ENCODE measurements at places on chromosomes 16 and 17.

DNA sequence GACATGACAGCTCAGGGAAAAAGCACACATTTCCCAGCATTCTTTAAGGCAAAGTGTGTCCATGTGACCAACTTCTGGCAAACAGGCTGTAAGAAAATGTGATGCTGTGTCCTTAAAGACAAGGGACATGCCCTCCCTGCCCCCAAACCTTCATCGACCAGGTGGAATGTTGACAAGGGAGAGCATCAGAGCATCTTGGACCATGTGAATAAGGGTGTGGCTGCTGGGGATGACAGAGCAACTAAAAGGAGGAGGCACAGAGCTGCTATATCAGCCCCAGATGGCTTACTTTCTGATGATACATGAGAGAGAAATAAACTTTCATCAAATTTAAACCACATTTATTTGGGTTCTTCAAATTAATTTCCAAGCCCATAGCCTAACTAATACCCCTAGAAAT lies 2.2 kb upstream of the ZNF23 start:
- DNase-seq = no peak

DNA sequence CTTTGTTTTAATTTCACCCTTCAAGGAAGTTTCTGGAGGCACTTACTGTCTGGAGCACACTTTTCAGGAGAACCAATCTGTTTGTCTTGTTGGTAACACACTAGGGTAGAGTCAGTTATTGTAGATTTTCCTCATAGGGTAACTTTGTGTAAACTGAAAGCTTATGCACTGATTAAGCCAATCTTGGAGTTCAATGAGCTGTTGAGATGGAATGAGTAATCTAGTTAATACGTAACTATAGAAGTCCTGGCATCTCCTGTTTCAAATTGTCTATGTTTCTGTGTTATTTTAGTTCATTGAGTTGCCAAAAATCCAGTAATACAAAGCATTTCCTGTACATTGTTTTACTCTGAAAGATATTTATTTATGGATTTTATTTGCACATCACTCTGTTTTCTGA lies 111.6 kb upstream of the HAS3 start:
- no peak for DNase-seq

GRCh38 chr17:56801459-56802178 lies 32.1 kb downstream of the C17orf67 start:
- no peak for DNase-seq

- no peak for DNase-seq
Observed at GRCh38 chr16:88367560-88367959, 15.2 kb upstream of the ZNF469 start.

DNA sequence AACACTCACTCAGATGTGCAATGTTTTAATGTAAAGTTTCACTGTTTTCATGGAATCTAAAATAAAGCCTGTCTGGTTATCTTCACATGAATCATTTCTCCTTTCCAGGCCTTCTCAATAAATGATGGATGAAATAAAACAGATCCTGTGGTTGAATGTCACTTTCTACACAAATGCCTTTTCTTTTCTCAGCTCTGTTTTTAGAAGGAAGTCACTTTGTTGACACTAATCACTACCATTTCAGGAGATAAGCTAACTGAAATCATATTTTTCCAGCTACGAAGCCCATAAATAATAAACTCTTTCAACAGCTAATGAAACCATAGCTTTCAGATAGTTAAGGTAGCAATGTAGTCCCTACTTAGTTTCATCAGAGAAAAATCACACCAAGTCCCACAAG lies 17.9 kb downstream of the NME2 start:
- DNase-seq = no peak

- DNase-seq = no peak
Observed at GRCh38 chr16:53080345-53081031, 25.7 kb downstream of the CHD9 start.

DNA sequence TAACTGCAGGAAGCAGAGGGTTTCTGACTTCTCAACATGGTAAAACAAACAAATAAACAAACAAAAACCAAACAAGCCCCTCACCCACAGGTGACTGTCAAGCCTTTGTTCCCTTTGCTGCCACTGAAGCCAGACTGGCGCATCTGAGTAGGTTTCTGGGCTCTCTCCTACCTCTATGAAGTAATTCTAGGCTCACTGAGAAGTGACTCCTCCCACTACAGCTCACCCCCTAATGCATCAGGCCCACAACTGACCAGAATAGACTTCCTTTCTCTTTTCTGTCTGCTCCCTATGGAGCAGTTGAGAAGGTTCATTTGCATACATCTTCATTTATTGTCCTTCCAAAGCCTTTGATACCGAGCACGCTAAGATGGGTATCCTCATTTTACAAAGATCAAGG lies 77.0 kb upstream of the CCL2 start:
- no peak for DNase-seq

GRCh38 chr16:67437513-67437912 lies 6.6 kb downstream of the HSD11B2 start:
- no peak for DNase-seq

DNA sequence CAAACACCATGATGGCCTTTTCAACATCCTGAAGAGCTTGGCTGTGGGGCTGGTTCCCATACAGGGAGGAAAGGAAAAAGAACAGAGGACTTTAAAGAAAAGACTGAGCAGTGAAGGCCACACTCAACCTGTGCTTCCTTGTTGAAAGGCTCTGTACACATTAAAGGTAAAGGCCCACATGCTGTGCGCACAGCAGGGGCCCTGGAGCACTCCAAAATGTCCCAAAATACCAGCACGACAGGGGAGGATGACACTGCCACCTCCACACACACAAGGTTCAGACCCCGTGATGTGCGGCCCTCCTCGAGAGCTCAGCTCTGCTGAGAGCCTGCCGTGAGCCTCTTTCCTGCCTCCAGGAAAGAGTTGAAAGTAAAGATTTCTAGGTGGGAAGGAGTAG lies 36.5 kb downstream of the FANCA start:
- DNase-seq = no peak

DNA sequence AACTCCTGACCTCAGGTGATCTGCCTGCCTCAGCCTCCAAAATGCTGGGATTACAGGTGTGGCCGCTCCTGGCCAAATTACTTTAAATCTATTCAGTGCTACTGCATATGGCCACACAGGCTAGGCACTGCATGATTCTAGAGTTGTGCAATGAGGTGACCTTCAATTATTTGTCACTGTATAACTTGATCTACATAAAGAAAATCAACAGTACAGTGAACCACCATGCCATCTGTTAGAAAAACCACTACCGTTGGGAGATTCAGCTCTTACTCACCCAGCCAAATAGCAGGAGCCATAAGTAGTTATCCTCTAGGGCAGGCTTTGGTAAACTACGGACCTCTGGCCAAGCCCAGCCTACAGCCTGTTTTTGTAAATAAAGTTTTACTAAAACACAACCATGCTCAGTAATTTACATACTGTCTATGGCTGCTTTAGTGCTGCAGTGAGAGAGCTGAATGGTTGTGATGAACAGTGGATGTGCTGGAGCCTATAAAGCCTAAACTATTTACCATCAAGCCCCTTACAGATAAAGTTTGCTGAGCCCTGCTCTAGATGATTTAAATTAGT lies 40.7 kb upstream of the TANC2 start:
- DNase-seq = no peak

DNA sequence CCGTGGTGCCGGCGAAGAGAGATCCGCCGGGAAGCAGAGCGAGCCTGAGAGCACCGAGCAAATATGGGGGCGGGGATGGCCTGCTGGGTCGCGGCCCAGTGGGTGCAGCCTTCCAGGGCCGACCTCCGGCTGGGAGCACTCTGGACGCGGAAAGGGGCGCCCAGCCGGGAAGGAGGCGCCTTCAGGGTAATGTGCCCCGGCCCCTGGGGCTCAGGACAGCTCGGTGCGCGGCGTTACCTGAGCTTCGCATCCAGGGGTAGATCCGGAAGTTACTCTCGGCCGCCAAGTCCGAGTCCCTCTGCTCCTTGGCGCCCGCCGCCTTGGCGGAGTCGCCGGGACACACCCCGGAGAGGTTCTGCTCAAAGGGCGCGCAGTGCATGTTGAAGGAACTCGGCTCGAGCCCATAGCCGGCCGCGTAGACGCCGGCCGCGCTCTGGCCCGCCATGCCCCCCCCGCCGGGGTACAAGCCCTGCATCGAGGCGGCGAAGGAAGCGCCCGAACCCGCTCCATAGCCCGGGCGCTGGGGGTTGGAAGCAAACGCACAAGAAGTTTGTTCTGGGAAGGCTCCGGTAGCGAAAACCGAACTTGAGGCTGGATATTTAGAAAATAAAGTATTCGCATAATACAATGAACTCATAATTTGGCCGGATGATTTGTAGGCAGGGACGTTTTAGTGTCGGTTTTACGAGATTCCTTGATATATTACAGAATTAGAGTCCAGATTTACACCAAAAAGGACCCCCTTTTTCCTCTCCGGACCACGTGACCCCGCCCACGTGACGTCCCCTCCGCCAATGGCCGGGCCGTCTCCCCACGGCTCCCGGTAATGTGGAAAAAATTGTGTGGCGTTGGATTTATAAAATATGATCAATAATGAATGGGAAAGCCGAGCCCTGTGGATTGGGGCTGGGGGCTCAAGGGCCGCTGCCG lies at the start of gene HOXB7:
Gene HOXB7 (minus strand): TSS at position 736 of the 930 bp plus-strand sequence. CDS start 99 bp downstream, at position 637.
- peak; percentile 57 for DNase-seq

- no peak for DNase-seq
Observed at GRCh38 chr16:64047878-64048277, 1074.0 kb downstream of the CDH11 start.

- DNase-seq = no peak
Observed at GRCh38 chr17:68161644-68162428, 86.0 kb upstream of the AMZ2 start.

DNA sequence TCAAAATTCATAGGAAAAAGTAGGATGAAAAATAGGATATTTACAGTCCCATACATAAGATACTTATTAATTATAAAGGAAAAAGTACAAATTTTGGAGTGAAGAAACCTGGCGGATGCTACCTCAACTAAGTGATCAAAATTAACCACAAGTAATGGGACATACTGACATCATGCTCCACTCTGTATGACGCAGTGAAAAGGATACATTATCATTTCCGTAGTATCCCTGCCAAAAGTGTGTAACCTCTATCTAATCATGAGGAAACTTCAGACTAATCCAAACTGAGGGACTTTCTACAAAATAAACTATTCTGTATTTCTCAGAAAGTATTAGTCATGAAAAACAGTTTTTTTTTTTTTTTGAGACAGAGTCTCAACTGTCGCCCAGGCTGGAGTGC lies 60.5 kb downstream of the TRIM37 start:
- DNase-seq = no peak

DNA sequence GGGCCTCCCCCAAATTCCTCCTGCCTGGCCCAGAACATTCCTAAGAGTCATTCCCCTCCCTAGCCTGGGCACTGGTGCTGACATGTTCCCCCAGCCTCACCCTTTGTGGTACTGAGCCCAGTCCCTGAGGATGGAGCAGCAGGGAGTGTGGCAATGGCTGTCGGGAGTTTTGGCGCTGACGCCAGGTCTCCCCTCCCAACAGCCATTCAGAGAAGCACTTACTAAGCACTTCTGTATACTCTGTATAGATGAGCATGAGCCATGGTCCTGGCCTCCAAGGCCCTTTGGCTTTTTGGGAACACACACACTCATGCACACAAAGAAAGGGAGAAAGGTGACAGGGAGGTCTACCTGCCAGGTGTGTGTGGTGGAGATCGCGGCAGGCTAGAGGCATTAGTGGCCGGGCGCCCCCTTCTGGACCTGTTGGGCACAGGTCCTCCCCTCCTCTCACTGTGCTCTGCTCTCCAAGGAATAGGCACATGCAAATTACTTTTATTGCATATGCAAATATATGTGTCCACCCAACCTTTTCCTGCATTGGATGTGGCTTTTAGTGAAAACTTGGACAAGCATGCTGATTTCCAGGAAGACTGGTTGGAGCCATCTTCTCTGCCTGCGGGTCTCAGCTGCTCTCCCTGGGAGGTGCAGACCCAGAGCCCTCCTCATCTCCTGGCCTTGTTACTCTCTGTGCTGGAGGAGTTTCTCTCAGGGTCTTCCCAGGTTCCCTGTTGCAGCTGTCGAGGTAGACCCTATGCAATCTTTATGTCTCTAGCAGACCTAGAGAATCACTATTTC lies 17.4 kb upstream of the C17orf107 start:
- DNase-seq = peak; percentile 73

- no peak for DNase-seq
Observed at GRCh38 chr17:17921192-17922069, 50.8 kb downstream of the TOM1L2 start.

DNA sequence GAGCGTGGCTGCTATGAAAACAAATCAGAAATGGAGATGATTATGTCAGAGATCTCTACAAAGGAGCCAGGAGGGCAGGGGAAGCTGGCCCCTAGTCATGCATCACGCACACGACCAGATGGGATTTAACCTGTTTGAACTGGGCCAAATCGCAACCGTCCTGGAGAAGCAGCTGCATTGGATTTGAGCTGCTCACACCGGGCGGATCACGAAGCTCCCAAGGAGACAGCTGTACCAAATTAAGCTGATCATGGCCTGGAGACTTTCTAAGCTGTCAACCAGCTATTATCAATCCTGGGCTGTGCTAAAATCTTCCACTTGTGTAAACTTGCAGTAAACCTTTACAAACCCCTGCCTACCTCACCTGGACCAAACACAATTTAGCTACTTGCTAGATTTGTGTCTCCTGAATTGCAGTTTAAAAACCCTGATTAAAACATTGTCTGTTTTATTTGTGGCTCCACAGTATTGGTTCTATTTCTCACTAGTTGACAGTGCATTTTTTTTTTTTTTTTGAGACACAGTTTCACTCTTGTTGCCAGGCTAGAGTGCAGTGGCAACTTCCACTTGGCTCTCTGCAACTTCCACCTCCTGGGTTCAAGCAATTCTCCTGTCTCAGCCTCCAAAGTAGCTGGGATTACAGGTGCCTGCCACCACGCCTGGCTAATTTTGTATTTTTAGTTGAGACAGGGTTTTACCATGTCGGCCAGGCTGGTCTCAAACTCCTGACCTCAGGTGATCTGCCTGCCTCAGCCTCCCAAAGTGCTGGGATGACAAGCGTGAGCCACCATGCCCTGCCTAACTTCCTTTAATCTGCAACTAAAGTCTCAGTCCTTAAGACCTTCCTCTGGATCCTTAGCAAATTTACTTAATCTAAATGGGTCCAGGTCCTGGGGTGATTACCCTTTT lies 98.3 kb upstream of the GRIN2A start:
- DNase-seq = no peak

GRCh38 chr16:20263138-20263855 lies 64.0 kb downstream of the GP2 start:
- no peak for DNase-seq

Measured in activated CD4-positive, alpha-beta T cell treated with anti-CD3 and anti-CD28 coated beads, Interleukin-2, amount 50 U/mL, for 1 hour (primary cell).